ENCODE measurements at places on chromosomes 16 and 17.

GRCh38 chr17:50421308-50422051 is 4.5 kb upstream of the ACSF2 start:
- no peak for DNase-seq

GRCh38 chr17:83199500-83200201 is 120.2 kb downstream of the METRNL start:
- DNase-seq: no peak

- no peak for DNase-seq
Observed at GRCh38 chr17:34993031-34993430, 12.7 kb downstream of the LIG3 start.

DNA sequence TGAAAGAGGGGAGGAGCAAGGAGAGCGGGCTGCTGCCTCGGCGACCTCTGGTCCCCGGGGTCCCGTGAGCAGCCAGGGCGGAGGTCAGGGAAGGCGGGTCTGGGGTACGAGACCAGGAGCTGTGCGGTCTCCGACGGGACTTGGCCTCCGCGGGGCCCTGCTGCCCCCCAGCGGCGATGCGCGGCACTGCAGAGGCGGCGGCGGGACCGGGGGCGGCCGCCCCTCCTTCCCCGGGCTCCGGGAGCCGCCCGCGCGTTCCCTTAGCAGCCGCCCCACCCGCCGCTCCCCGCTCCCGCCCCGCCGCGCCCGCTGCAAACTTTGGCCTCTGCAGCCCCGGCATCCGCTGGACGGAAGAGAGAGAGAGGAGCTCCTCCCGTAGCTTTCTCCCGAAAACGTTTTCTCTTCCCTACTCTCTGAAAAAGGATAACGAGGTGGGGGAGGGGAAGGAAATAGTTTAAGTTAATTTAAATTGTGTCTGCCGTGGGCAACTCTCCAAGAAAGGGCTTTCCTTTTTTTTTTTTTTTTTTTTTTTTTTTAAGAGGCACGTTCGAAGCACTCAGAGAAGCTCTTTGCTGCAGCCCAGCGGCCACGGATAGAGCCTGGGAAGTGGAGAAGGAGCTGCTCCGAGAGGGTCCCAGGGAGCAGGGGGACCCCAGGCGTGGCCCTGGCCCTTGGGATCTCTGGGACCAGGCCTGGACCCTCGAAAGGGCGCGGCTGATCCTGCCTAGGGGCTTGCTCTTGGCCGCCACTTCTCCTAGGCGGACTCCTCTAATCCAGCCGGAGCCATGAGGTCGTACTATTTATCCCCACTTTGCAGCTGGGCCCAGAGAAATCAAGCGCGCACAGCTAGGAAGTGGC is 43.2 kb downstream of the C16orf82 start:
- DNase-seq: peak; percentile 53

- DNase-seq: no peak
Observed at GRCh38 chr16:868386-868755, 67.8 kb upstream of the GNG13 start.

- no peak for DNase-seq
Observed at GRCh38 chr17:17129466-17129865, 76.7 kb downstream of the PLD6 start.

Data from D721Med (cell line).